ENCODE measurements at places on chromosomes 12 and 14.

- H3K27ac ChIP-seq: peak overlapping the region; percentile 75
- DNase-seq: no peak
- H3K4me1 ChIP-seq: peaks cover 10% of the 10 kb centered on the region
- H3K4me3 ChIP-seq: peak overlapping the region; percentile 55
- H3K36me3 ChIP-seq: no peaks in the 10 kb centered on the region
These were observed 1101.2 kb upstream of the TMEM132C start for GRCh38 chr12:127165567-127166392.

GRCh38 chr14:52960627-52961026 lies 9.8 kb upstream of the FERMT2 start:
- DNase-seq: no peak
- H3K27me3 ChIP-seq: no peaks in the 10 kb centered on the region
- no peak overlapping the region for H3K4me3 ChIP-seq
- H3K4me1 ChIP-seq: peaks cover 27% of the 10 kb centered on the region
- no peaks in the 10 kb centered on the region for H3K36me3 ChIP-seq

- H3K4me1 ChIP-seq: peaks cover 48% of the 10 kb centered on the region
- no peaks in the 10 kb centered on the region for H3K36me3 ChIP-seq
- H3K27ac ChIP-seq: peak overlapping the region; percentile 99
- H3K27me3 ChIP-seq: no peaks in the 10 kb centered on the region
- no peak for DNase-seq
- H3K4me3 ChIP-seq: peak overlapping the region; percentile 6
These were observed 3.2 kb downstream of the CORO1C start for GRCh38 chr12:108727868-108728735.

DNA sequence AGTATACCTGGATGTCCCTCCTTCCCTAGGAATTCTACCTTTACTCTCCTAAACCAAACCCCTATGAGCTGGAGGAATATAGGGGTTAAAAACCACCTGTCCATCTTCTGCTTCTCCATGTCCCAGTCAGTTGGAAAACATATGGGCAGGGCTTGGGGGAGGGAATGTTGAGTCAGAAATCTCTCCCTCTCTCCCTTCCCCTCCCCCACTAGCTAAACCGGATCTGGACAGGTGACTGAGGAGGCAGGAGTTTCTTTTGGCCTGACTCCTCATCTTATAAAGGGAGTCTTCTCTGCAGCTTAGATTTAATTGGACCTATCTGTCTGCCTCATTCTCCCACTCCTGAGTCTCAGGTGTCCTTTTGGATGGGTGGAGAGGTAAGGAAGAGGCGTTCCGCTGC lies 6.1 kb downstream of the ERBB3 start:
- H3K36me3 ChIP-seq: no peaks in the 10 kb centered on the region
- H3K4me3 ChIP-seq: no peak overlapping the region
- no peaks in the 10 kb centered on the region for H3K4me1 ChIP-seq
- no peak overlapping the region for H3K27ac ChIP-seq
- no peaks in the 10 kb centered on the region for H3K27me3 ChIP-seq
- no peak for DNase-seq

Data from esophagus muscularis mucosa (tissue), 4 donors.